ENCODE measurements at places on chromosomes 16 and 17. TPM values are rescaled to one million over a fixed set of nuclear protein-coding genes. Genes with fewer than 3 reads are reported as not detected.

AOC3 gene
- polyA plus RNA-seq, result 0.97 TPM

SPNS2 gene
- 0.46 TPM for polyA plus RNA-seq

PIRT gene
- not detected for polyA plus RNA-seq

ZNHIT3 gene
- 120 TPM for polyA plus RNA-seq

PRR35 gene
- 0.10 TPM for polyA plus RNA-seq

KRTAP2-2 gene
- not detected for polyA plus RNA-seq

DNA sequence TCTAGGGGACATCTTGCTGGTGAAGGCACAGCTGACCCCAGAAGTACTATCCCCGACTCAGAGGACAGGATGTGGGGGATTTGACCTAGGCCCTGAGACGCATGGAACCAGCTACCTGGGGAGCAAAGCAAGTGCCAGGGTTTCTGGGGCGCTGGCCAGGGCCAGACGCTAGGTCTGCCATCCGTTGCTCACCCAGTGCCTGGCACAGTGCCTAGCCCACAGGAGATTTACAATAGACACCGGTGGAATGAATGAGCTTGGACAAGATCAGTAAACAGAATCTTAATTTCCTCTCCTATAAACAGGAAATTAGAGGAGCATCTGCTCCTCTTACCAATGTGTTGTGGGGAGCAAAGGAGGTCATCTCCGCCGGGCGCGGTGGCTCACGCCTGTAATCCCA, 5.0 kb downstream of the RPRML start:
- no peak for DNase-seq

- DNase-seq, result peak; percentile 40
These were observed 60.9 kb downstream of the RPTOR start for GRCh38 chr17:80605326-80606066.

GRCh38 chr16:4923853-4924252, 13.1 kb downstream of the PPL start:
- no peak for DNase-seq

GRCh38 chr17:30236766-30237165, 1.3 kb upstream of the SLC6A4 start:
- peak; percentile 91 for DNase-seq

DNA sequence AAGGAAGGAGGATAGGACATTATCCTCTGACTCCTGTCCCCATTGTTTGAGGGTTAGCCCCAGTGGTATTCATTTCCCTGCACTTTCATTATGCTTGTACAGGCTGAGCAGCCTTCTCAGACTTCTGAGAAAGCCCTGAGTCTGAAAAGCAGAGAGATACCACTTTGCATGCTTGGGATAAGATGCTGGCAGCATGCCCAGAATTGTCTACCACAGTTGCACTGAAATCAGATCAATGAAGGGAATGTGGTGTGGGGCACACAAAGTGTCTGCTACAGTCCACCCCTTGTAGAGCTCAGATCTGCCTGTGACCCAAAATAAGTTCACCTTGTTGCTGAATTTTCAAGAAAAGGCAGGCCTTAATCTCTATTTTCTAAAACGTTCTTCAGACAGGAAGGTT, 160.6 kb downstream of the CCT6B start:
- no peak for DNase-seq

DNA sequence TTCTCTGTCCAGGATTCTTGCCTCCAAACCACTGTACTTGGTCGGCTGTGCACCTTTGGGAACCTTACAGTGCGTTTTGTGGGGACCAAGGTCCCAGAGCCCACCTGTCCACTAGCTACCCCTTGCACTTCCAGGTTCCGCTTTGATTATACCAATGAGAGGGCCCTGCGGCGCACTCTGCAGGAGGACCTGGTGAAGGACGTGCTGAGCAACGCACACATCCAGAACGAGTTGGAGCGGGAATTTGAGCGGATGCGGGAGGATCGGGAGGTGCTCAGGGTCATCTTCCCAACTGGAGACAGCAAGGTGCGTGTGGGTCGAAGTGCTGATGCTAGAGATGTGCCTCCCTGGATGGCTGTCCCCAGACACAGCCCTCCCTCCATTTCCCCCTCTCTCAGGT, 18.8 kb downstream of the POLR2A start:
- DNase-seq, result peak; percentile 37

DNA sequence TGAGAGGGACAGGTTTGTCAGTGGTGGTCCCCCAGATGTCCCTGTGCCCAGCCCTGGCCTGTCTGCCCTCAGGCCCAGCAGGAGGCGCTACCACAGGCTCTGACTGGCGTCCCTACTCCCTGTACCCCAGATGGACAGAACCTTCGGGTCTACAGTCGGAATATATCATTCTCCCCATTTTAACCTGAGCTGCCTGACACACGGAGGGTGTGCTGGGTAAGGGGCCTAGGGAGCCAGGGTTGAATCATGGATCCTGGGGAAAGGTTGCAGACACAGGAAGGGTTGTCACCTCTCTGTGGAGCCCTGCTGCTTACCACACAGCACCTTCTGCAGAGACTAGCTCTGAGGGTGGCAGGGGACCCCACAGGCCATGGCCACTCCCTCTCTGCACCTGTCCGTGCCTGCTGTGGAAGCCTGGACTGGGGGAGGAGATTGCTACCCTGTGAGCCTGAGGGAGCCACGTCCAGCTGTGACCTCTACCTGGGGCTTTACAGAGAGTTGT, 162.2 kb upstream of the ZNF267 start:
- DNase-seq, result no peak

DNA sequence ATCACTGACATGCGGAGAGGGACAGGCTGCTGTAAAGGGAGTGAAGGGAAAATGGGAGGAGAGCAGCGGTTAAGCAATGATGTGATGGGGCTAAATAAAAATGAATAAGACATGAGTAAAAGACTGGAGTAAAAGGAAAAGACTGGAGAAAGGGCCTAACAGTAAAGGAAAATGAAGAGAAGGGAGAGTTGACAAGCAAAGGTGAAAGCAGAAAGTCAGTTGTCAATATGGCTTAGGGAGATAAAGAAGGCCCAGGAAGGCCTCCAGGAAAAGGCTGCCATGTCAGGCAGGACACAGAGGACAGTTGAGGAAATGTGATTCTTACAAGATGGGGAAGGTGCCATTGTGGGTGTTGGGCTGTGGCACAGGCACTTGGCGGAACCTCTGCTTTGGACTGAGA, 98.9 kb upstream of the AMZ2 start:
- no peak for DNase-seq
